ENCODE measurements at places on chromosomes 11 and 22. TPM values are rescaled to one million over a fixed set of nuclear protein-coding genes. Genes with fewer than 3 reads are reported as not detected.

PPP2R1B gene
- total RNA-seq, result 54.0 TPM

OR52E2 gene
- total RNA-seq, result not detected

LRRC32 gene
- 23.2 TPM for total RNA-seq

C11orf91 gene
- not detected for total RNA-seq

PIWIL4 gene
- total RNA-seq, result 0.36 TPM

MYH9 gene
- total RNA-seq, result 624 TPM

TLCD5 gene
- total RNA-seq, result 0.83 TPM

OTOG gene
- not detected for total RNA-seq

FADS2 gene
- total RNA-seq, result 131 TPM

DPP3 gene
- total RNA-seq, result 75.8 TPM

TMPRSS4 gene
- not detected for total RNA-seq

CELSR1 gene
- total RNA-seq, result 0.36 TPM

POU2F3 gene
- total RNA-seq, result not detected

LRRC4C gene
- not detected for total RNA-seq

FBLN1 gene
- total RNA-seq, result 0.56 TPM

GP1BB gene
- total RNA-seq, result not detected

RNASEH2C gene
- total RNA-seq, result 109 TPM

NFAM1 gene
- total RNA-seq, result 0.16 TPM

CCDC73 gene
- not detected for total RNA-seq

MN1 gene
- total RNA-seq, result 0.11 TPM

TSSK2 gene
- total RNA-seq, result not detected

ASPHD2 gene
- total RNA-seq, result 12.0 TPM

IFITM1 gene
- total RNA-seq, result 296 TPM

All from activated CD8-positive, alpha-beta T cell treated with anti-CD3 and anti-CD28 coated beads for 36 hours (primary cell).